Gastrocnemius medialis (tissue), 4 donors: ENCODE measurements at places on chromosomes 5 and 9.
A peak's percentile ranks its signal among the peaks of the same experiment; 100 is the strongest.

DNA sequence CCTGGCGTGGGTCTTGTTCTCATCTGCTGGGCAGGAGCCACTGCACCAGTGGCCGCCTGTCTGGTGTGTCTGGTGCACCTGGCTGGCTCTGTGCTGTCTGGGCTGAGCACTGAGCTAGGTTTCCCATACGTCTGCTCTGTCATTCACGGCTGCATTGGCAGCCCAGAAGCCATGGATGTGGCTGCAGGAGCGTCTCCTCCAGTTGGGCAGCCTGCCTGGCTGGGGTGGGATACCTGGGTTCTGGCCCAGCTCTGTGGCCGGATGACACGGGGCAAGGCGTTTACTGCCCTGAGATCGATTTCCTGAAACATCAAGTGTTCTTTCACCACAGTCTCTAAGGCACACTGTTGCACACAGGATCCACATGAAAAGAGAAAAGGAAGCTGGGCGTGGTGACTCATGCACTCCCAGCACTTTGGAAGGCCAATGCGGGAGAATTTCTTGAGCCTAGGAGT is 25.5 kb upstream of the SLC25A51 start:
- no peak for DNase-seq

- DNase-seq, result no peak
Observed at GRCh38 chr9:3906437-3907213, 380.8 kb upstream of the RFX3 start.

DNA sequence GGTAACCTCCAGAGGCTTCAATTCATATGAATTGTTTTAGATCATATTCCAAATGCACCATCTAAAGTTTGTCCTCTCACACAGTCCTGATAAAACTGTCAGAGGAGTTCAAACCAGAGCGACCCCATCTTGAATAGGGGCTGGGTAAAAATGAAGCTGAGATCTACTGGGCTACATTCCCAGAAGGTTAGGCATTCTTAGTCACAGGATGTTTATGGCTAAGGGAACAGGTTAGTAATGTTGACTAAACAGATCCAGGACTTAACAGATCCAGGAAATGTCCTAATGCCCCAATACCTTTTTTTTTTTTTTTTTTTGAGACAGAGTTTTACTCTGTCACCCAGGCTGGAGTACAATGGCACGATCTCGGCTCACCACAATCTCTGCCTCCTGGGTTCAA is 192.6 kb upstream of the PRDM9 start:
- no peak for DNase-seq

GRCh38 chr9:136051837-136052471 is 43.1 kb downstream of the NACC2 start:
- DNase-seq, result no peak

DNA sequence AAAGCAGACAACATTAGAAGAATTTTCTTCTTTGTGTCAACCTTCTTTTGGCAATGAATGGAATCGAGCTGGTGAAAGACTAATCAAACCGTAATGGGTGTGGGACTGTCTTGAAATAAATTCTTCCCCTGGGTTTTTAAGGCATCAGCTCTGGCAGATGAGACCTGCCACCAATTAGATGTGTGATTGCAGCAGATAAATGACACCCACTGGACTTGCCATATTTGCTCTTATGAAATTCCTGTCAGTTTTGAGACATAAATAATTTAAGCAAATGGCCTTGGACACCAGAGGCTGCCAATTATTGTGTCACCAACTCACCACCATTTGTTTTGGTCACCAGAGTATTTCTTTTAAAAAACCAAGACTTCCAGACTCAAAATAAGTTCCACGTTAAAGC is 135.9 kb upstream of the RGMB start:
- no peak for DNase-seq

- no peak for DNase-seq
Observed at GRCh38 chr5:8923526-8923925, 622.3 kb downstream of the SEMA5A start.

DNA sequence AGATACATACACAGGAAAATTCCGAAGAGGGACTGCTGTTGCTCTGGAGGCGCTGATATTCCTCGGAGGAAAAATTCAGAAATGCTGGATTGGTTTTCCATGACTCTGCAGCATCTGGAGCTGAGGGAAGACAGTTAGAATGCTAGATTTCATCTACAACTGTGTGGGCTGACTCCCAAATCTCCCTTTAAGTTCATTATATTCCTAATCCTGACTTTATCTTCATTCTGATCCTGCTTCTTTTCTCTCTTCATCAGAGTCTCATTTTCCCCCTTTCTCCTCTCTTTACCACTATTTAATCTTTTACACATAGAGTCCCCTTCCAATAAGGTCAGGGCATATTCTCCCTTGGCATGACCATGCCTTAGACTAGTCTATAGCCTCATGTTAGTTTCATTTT is at the start of gene OR1N1:
TSS of gene OR1N1 (minus strand) at position 101 of the 400 bp plus-strand sequence. CDS start at position 101, 0 bp downstream.
- no peak for DNase-seq

- DNase-seq, result no peak
Observed at GRCh38 chr5:159410480-159410879, 80.2 kb upstream of the IL12B start.

- DNase-seq, result no peak
Observed at GRCh38 chr9:137710704-137711103, 91.9 kb downstream of the EHMT1 start.

DNA sequence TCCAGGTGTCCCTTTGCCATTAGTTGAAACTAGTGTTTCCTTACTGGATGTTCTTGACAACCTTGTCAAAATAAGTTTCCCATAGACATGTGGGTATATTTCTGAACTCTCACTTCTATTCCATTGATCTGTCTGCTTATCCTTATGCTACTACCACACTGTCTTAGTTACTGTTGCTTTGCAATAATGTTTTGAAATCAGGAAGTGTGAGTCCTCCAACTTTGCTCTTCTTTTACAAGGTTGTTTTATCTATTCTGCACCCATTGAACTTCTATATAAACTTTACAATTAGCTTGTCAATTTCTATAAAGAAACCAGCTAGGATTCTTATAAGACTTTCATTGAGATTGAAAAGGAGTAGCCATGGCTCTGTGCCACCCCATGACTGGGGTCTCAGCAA is 24.3 kb downstream of the CD14 start:
- no peak for DNase-seq

- no peak for DNase-seq
Observed at GRCh38 chr5:150577378-150578139, 62.9 kb upstream of the SYNPO start.

DNA sequence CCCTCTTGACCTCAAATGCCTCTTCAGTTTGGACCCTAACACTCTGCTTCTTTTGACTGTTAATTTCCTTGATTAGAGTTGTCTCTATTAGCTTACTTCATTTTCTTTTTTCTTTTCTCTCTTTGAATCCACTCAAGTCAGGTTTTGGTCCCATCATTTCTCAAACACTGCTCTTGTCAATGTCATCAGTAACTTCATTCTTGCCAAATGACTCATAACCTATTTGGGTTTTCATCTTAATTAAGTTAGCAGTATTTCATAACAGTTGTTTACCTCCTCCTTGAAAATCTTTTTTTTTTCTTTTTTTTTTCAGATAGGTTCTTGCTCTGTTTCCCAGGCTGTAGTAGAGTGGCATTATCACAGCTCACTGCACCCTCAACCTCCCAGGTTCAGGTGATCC is 119.6 kb downstream of the PARP8 start:
- no peak for DNase-seq

DNA sequence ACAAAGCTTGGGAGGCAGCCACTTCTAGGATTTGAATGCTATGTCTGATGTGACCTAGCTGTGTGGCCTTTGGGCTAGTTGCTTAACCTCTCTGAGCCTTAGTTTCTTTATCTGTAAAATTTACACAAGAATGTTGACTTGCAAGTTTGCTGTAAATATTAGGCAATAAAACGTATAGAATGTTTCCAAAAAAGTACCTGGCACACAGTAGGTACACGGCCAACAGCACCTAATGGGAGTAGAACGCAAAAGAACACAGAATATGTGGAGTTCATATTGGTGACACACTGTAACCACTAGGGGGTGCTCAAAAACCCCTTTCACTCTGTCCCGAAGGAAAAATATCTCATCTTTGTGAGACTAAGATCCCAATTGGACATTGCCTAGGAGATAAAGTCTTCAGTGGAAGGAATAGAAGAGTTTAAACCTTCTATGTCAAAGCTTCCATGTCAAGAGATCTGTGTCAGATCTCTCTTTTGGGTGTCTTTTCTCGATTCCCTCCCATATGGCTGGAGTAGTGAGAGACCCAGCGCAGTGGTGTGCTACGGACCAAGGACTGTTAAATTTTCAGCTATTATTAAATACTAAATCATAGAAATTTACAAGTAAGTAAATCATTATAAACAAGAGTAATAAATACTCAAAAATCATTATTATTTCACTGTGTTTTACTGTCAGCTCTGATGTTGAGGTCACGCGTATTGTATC is 145.4 kb upstream of the RAD23B start:
- DNase-seq, result no peak

- DNase-seq, result no peak
Observed at GRCh38 chr5:96315431-96315830, 117.6 kb downstream of the PCSK1 start.

GRCh38 chr9:136225366-136225747 is 20.3 kb downstream of the QSOX2 start:
- no peak for DNase-seq

DNA sequence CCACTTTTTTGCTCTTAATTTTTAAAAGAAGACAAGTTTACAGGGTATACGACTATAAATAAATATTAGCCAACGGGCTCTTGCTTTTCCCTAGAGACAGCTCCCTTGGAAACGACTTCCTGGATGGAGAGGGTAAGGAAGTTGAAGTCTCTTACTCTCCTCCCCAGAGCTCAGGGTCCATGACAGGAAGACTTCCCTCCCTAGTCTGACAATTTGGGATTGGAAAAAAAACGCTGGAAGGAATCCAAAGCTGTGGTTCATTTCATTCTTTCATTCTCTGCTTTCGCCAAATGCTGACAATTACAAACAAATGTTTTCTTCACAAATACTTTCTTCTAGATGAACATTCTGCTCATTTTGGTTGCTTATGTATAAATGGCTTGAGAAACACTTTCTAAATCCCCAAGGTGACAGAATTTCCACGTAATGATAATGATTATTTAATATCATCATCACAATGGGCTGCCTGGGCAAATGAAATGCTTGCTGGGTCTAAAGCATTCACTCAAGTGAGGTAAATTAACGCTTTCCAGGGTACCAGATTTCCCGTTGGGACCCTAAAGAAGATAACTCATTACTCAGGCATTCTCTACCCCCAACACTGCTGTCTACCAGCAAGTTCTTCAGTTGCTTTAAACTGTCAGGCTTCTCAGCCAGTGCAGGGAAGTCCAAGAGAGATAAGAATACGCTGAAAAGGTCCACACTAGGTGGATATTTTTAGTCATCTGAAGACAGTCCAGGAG is 139.8 kb upstream of the SLC30A5 start:
- peak; percentile 16 for DNase-seq

GRCh38 chr5:21613971-21614488 is 1239.1 kb downstream of the CDH12 start:
- DNase-seq, result no peak

DNA sequence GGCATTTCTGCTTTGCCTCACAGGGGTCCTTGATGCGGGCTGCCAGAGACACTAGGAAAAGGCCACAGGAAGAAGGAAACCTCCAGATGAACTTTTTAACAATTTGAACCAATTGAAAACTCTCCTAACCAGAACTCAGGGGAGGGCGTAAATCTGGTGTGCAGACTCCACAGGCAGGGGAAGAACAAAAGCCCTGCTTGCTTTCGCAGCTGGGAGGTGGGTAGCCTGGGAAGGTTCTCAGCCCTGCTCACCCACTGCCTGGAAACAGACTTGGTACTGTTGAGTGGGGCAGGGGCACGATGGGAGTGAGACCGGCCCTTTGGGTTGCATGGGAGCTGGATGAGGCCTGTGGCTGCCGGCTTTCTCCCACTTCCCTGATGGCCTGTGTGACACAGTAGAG is 237.8 kb upstream of the TLE4 start:
- no peak for DNase-seq

DNA sequence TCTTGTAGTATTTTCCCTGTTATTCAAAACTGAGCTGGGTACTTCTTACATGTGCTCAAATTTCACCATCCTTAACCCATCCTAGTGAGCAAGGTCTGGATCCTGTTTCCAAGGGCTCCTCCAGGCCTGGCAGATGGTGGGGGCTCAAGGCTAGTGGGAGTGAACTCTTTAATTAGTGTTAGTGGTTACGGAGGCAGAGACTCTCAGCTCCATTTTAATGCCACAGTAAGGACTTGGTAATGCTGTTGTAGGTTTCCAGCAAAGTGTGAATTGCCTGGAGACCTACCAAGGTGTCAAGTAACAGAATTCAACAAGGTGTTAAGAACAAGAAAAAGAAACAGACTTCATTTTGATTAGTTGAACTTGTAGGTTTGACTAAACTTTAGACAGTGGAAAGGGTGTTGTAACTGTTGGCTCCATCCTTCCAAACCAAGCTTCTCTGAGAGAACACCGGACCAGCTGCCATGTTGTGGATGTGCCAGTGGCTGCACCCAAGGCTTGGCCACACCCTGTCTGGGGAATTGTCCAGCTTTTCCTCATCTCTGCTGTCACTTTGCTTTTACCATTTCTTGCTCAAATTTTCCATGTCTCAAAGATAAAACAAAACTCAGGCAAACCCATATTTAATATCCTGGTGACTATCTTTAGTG is 98.7 kb downstream of the ADCY2 start:
- DNase-seq, result peak; percentile 81

DNA sequence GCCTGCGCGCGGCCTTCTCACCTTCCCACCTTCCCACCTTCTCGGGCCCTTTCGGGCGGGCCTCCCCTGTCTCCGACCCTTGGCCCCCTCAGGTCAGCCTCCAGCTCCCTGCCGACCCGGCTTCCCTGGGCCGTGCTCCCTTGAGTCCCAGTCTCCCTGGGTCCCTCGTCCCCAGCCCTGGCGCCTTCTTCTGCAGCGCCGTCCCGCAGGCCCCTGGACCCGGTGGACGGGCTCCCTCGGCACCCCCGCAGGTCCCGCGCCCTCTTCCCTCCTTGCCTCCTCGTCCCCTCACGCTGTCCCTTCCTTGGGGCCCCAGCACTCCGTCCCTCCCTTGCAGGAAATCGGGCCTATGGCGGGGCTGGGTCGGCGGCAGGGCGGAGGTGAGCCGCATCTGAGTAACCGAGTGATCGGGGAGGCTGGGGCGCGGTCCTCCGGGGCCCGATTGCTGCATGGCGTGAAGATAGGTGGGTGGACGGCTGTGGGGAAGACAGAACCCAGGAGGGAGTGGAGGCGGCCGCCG is 7.6 kb downstream of the ARPC5L start:
- no peak for DNase-seq

DNA sequence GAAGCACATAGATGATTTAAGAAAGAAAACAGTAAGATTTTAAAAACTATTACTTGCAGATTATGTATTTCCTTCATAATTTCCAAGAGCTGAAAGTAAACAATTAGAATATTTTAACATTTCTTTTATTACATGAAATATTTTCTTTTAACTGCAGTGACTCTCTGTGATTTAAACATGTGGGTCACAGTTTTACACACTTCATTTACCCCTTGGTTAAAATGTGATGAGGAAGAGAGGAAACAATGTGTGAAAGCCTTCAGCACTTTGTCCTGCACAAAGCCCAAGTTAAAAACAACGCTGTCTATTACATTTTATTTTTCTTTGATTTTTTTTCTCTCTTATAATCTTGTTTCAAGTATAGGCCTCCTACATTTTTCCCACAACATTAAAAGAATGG is 801.3 kb downstream of the CDH12 start:
- no peak for DNase-seq
